IMR-90 (cell line): ENCODE measurements at places on chromosomes 1 and 21. TPM values are rescaled to one million over a fixed set of nuclear protein-coding genes. Genes with fewer than 3 reads are reported as not detected.

GRCh38 chr21:42834726-42835191 lies 44.6 kb downstream of the WDR4 start:
- peaks cover 4% of the 10 kb centered on the region for H3K36me3 ChIP-seq
- DNase-seq, result no peak
- no peaks in the 10 kb centered on the region for H3K4me1 ChIP-seq
- no peak overlapping the region for H3K4me3 ChIP-seq

DNA sequence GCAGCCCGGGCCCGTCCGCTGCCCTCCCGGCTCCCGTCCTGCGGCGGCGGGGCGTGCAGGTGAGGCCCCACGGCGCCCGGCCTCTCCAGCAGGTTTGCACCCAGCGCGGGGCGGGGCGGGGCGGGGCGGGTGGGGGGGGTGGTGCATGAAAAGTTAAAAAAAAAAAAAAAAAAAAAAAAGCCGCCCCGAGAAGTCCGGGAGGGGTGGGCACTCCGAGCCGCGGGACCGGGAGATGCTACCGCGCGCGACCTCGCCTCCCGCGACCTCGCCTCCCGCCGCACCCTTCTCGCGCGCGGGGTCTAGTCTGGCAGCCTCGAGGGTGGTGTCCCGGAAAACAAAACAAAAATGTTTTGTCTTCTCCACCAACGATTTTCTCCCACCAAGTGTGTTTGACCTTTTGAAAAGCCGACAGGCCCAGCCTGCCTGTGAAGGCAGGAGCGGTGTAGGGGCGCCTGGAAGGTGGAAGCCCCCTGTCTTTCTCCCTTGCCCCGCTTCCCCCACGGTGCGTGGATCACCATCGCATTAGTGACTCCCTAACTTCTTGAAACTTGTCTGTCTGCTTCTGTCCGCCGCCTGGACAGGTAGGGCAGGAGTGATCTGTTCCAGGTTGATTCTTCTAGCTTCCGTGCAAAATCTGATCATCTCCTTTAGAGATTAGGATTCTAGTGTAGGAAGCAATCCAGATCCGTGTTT lies 569 bp downstream of the RCAN3 start:
- no peaks in the 10 kb centered on the region for H3K36me3 ChIP-seq
- DNase-seq, result no peak
- peak overlapping the region; percentile 88 for H3K4me3 ChIP-seq
- no peaks in the 10 kb centered on the region for H3K4me1 ChIP-seq
- H3K27ac ChIP-seq, result no peak overlapping the region; the same call in 1 of the 2 replicates

DNA sequence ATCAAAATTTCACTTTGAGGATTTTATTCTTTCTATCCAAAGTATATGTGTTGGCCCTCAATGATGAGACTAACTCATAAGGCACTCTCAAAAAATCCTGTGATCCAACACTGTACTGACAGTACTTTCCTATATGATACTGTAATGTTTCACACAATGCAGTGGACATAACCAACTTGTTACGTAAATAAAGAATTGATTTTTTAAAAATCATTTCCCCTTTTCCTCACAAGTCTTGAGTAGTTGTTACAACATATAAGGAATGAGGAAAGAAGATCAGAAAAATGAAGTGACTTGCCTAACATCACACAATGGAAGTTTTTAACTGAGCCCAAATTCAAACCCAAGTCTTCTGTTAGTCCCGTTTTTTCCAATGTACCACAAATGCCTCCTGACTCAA lies 17.2 kb downstream of the PTP4A2 start:
- H3K27ac ChIP-seq, result no peak overlapping the region
- H3K27me3 ChIP-seq, result no peaks in the 10 kb centered on the region
- DNase-seq, result no peak
- peaks cover 12% of the 10 kb centered on the region for H3K36me3 ChIP-seq
- H3K4me3 ChIP-seq, result no peak overlapping the region

GRCh38 chr1:228648647-228649383 lies 86.5 kb upstream of the RHOU start:
- no peaks in the 10 kb centered on the region for H3K36me3 ChIP-seq
- peaks cover 32% of the 10 kb centered on the region for H3K27me3 ChIP-seq
- no peak overlapping the region for H3K4me3 ChIP-seq
- DNase-seq, result no peak
- H3K4me1 ChIP-seq, result peaks cover 3% of the 10 kb centered on the region; the same call in 1 of the 2 replicates

GRCh38 chr1:156291226-156292061 lies 4.0 kb downstream of the GLMP start:
- H3K27ac ChIP-seq, result peak overlapping the region; percentile 89
- peaks cover 2% of the 10 kb centered on the region; the same call in 1 of the 2 replicates for H3K4me1 ChIP-seq
- no peaks in the 10 kb centered on the region for H3K27me3 ChIP-seq

GRCh38 chr21:46641656-46642055 lies 6.2 kb downstream of the PRMT2 start:
- H3K4me1 ChIP-seq, result peaks cover 2% of the 10 kb centered on the region
- H3K36me3 ChIP-seq, result peaks cover 43% of the 10 kb centered on the region
- DNase-seq, result no peak

GRCh38 chr21:45439901-45440461 lies 35.0 kb downstream of the COL18A1 start:
- no peaks in the 10 kb centered on the region for H3K27me3 ChIP-seq
- no peak overlapping the region for H3K4me3 ChIP-seq
- no peak for DNase-seq
- H3K36me3 ChIP-seq, result no peaks in the 10 kb centered on the region; the same call in 1 of the 2 replicates
- peaks cover 10% of the 10 kb centered on the region for H3K4me1 ChIP-seq

- no peak for DNase-seq
- no peak overlapping the region for H3K4me3 ChIP-seq
- no peaks in the 10 kb centered on the region for H3K4me1 ChIP-seq
- H3K36me3 ChIP-seq, result no peaks in the 10 kb centered on the region
- peaks cover 2% of the 10 kb centered on the region for H3K27me3 ChIP-seq
These were observed 25.4 kb upstream of the NPL start for GRCh38 chr1:182764029-182764727.

DNA sequence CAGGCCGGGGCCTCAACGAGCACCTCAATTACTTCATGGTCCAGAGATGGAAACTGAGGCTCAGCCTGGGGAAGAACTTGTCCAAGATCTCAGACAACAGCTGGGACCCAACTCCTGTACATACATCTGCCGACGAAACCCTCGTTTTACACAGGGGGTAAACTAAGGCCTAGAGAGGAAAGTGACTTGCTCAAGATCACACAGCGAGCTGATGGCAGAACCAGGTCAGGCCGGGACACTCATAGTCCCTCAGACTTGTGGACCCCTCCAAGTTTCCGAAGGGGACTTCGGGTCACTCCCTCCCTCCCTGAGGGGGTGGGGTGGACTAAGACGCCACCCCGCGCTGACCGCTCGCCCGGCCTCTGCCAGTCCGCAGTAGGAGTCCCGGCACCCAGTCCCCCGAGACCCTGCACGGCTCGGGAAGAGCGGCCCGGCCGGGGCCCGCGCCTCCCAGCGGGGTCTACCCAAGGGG lies 430 bp downstream of the WASF2 start:
- H3K4me3 ChIP-seq, result peak overlapping the region; percentile 79
- H3K4me1 ChIP-seq, result peaks cover 6% of the 10 kb centered on the region
- H3K27me3 ChIP-seq, result no peaks in the 10 kb centered on the region
- peak overlapping the region; percentile 77 for H3K27ac ChIP-seq
- H3K36me3 ChIP-seq, result no peaks in the 10 kb centered on the region
- DNase-seq, result no peak

DNA sequence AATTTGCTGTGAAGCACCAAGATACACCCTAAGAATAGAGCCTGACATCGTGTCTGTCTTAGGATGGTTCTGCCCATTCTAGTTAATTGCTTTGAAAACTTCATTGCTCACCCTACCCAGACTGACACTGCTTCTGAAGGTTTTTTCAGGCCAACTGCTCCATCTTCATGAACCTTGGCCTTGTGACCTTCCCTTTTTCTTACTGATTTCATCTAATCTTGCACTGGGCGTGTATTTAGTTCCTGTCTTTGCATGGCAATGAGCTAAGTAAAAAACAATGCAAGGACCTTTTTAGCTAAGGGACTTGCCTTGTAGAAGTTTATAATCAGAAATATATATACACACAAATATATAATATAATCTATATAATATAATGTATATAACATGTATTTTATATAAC lies 108.0 kb downstream of the PBX1 start:
- H3K4me1 ChIP-seq, result peaks cover 12% of the 10 kb centered on the region
- DNase-seq, result no peak
- H3K4me3 ChIP-seq, result no peak overlapping the region
- no peaks in the 10 kb centered on the region for H3K27me3 ChIP-seq
- H3K27ac ChIP-seq, result no peak overlapping the region

DNA sequence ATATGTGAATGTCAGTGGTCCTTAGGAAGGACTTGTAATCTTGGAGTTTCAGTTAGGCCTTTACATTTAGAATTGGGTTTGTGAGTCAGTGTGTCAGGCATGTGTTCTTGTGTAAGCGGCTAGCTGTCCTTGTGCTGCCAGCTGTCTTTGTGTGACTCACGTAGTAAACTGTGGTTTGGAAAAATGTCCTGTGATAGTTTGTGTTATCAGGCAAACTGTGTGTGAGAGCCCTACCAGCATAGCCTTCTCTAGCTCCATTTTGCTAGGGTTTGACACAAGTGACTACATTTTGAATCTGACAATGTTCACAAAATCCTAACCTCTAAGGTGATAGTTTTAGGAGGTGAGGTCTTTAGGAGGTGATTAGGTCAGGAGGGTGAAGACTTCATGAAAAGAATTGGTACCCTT lies 6.9 kb upstream of the SLC35D1 start:
- peak; percentile 99 for DNase-seq
- peak overlapping the region; percentile 91 for H3K27ac ChIP-seq
- H3K36me3 ChIP-seq, result no peaks in the 10 kb centered on the region

- no peak overlapping the region for H3K4me3 ChIP-seq
- H3K27me3 ChIP-seq, result no peaks in the 10 kb centered on the region
- H3K36me3 ChIP-seq, result peaks cover 6% of the 10 kb centered on the region; the same call in 1 of the 2 replicates
- peak; percentile 47 for DNase-seq
These were observed 7.1 kb downstream of the NBL1 start for GRCh38 chr1:19651141-19651737.

DNA sequence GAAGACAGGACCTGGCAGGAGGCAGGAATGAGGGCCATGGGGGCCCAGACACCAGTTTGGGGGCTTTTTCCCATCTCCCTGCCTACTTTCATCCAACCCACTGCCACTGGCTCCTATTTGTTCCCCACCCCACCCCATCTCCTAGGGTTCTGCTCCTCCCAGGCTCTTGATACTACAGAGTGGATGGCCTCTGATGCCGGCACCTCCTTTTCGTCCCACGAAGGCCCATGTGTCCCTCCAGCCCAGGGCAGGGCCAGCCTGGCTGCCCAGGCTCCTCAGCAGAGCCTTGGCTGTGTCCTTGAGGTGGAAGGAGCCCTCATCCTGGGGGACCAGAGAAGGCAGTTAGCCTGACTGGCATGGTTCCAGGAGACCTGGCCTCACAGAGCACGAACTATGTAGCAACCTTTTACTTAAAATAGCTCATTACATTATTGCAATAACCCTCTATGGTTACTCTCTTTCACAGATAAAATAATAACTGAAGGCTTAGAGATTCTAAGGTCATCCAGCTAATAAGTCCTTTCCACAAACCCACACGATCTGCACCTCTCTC lies 3.5 kb downstream of the POMGNT1 start:
- H3K4me1 ChIP-seq, result peaks cover 14% of the 10 kb centered on the region
- no peaks in the 10 kb centered on the region for H3K27me3 ChIP-seq
- no peak for DNase-seq

DNA sequence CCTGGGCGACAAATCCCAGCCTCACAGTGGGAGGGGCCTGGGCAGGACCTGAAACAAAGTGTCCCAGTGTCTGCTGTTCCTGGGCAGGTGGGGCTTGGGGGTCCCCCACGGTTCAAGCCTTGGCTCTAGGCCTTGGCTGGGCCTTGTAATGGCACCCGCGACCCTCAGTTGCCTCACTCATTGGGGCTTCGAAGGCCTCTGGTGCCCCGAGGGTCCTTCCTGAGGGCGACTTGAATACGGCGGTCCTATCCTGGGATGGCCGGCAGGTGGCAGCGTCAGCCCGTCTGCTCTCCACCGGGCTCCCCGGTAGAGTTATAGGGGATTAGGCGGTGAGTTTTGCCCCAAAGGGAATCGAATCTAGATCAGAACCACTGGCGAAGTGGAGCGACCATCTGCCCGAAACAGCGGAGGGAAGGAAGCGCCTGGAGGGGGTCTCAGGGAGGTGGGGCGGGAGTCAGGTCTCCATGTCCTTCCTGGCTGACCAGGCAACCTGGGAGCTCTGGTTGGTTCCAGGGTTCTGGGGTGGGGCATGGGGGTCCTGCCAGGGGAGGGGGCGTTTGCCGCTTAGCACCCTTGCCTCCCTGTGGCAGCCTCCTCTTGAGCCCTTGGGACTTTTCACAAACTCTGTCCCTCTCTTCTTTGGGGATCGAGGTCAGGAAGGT lies 2.1 kb upstream of the PEX10 start:
- H3K27ac ChIP-seq, result no peak overlapping the region
- no peak overlapping the region for H3K4me3 ChIP-seq
- H3K36me3 ChIP-seq, result peaks cover 3% of the 10 kb centered on the region; the same call in 1 of the 2 replicates
- peaks cover 5% of the 10 kb centered on the region; the same call in 1 of the 2 replicates for H3K27me3 ChIP-seq

DNA sequence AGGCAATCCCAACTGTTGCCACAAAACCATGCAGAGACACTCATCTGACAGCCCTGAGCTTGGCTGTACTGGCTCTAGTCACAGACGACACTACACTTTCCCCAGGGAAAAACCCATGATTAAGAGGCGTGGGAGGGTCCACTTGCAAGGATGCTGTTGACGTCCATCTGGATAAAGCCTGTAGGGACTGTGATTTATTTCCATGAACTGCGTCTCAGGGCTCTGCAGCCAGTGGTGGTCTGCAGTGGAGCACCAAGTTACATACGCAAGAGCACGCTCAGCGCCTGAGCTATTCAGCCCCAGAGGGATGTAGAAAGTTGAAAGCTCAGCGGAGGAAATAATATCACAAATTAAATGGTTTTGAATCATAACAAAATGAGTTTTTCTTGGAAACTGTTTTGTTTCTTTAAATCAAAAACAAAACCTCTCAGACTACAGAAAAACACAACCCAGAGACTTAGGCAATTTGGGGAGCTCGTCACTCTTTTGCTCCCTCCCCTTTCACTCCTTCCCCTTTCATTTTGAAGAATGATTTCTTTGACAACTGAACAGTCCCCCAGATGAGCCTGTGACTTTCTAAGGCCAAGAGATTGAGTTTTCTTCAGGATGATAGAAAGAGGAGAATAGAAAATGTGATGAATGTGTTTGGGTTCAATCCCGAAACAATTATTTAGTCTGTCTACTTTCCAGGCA lies 71.2 kb downstream of the NGF start:
- H3K27ac ChIP-seq, result no peak overlapping the region
- DNase-seq, result peak; percentile 60
- no peaks in the 10 kb centered on the region for H3K4me1 ChIP-seq
- H3K4me3 ChIP-seq, result no peak overlapping the region

GRCh38 chr1:186629341-186629740 lies 50.9 kb downstream of the PTGS2 start:
- no peak for DNase-seq
- no peaks in the 10 kb centered on the region; the same call in 1 of the 2 replicates for H3K27me3 ChIP-seq
- H3K27ac ChIP-seq, result no peak overlapping the region
- H3K36me3 ChIP-seq, result no peaks in the 10 kb centered on the region
- no peak overlapping the region for H3K4me3 ChIP-seq

- H3K27me3 ChIP-seq, result peaks cover 1% of the 10 kb centered on the region
- no peak for DNase-seq
- H3K4me3 ChIP-seq, result no peak overlapping the region
These were observed 43.2 kb upstream of the BACE2 start for GRCh38 chr21:41124641-41125201.

Gene PRAMEF4
- total RNA-seq, result not detected in 2 replicates

Gene SLC6A17
- total RNA-seq, result 0.54 and 0.83 TPM in 2 replicates

Gene OR2G6
- not detected in 2 replicates for total RNA-seq

Gene UBE4B
- 39.3 and 41.9 TPM in 2 replicates for total RNA-seq

Gene CRYBG2
- total RNA-seq, result not detected in 2 replicates

Gene NPPB
- total RNA-seq, result not detected in 2 replicates

Gene TAS1R1
- not detected in 2 replicates for total RNA-seq

Gene RAB7B
- total RNA-seq, result 9.1 and 10.6 TPM in 2 replicates

Gene UBXN10
- not detected in 2 replicates for total RNA-seq
